SHP77 (cell line): ENCODE measurements at places on chromosomes 12 and 14.

DNA sequence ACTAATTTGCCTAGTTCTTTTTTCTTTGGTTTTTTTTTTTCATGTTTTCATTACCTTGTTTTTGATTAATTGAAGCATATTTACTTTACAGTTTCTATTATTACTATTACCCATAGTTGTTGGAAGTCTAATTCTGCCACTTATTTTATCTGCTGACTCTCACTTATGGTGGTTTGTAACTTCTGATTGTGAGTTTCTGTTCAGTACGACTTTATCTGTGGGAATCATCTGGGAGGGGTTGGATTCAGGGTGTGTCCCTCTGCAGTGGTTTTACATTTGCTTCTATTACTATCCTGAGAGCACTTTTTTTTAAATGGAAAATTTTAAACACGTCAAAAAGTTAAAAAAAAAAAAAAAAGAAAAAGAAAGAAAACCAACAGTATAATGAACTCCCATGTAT is 26.4 kb upstream of the SOS2 start:
- DNase-seq: no peak

DNA sequence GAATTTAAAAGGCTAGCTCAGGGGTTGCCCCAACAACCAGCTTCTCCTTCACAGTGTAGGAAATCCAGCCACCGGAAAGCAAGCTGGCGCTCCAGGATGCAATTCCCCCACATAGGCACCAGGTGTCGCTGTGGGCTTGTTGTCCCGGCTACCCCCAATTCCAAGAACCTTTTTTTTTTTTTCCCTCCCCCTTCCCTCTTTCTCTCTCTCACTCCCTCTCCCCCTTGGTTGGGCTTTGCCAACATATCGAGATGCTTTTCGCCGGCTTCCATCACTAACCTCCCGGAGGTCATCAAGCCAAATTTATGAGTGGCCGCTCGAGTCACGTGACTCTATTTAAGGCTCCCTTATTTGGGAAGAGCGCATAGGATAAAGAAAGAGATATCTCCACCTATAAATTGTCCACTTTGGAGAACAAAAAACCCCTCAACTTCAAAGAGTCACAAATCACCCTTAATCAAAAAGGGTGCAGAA is at the start of gene HOXC5:
TSS of gene HOXC5 (plus strand) at position 424 of the 474 bp plus-strand sequence. CDS start 73 bp downstream, outside the sequence.
- DNase-seq: peak; percentile 51

DNA sequence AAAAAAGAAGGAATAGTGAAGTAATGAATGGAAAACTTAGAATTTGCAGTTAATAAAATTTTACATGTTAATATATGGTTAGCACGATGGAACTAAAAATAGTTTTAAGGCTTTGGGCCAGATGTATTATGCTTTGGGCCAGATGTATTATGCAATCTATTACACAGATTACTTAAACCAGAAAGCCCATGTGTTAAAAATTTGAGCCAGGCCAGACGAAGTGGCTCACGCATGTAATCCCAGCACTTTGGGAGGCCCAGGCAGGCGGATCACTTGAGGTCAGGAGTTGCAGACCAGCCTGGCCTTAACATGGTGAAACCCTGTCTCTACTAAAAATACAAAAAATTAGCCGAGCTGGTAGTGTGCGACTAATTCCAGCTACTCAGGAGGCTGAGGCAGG is 17.2 kb downstream of the IFT81 start:
- no peak for DNase-seq

DNA sequence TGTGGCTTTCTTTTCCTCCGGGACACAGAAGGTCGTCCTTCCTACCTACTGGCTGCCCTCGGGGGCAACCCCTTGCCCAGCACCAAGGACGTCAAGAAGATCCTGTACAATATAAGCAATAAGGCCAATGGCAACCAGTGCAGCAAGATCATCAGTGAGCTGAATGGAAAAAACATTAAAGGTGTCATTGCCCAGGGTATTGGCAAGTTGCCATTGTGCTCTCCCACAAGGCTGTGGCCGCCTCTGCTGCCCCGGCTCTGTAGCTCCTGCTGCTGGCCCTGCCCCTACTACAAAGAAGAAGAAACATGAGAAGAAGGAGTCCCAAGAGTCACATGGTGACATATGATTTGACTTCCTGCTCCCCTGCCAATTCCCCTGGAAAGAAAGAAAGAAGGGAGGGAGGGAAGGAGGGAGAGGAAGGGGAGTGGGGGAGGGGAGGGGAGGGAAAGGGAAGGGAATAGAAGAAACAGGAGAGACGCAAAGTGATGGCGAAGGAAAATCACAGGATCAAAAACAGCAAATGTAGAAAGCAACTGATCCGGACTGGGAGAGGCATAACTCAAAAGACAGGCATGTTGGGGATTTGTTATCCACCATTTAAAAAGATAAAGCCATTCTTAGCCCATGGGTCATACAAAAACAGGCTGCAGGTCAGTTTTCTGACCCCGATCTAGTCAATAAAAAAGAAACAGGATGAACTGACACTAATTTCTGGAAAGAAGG is 61.3 kb upstream of the RESF1 start:
- peak; percentile 22 for DNase-seq

DNA sequence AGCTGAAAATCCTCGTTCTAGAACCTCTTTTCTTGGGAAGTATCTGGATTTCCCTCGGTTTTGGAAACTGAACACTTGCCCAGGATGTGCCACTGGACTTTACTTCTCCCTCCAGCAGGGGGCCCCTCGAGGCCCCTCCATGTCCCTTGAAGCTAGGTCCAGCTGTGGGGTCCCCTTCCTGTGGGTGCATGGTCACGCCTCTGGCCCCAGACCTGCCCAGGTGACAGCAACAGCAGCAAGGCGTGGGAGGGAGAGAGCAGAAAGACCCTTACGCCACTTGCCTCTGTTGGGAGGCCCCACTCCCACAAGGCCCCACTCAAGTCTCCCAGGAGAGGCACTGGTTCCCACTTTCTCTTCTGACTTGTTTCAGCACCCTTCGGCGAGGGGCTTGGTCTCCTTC is 3.1 kb downstream of the SLC25A29 start:
- DNase-seq: peak; percentile 14

- no peak for DNase-seq
These were observed 162.5 kb upstream of the PDE3A start for GRCh38 chr12:20205854-20206253.

DNA sequence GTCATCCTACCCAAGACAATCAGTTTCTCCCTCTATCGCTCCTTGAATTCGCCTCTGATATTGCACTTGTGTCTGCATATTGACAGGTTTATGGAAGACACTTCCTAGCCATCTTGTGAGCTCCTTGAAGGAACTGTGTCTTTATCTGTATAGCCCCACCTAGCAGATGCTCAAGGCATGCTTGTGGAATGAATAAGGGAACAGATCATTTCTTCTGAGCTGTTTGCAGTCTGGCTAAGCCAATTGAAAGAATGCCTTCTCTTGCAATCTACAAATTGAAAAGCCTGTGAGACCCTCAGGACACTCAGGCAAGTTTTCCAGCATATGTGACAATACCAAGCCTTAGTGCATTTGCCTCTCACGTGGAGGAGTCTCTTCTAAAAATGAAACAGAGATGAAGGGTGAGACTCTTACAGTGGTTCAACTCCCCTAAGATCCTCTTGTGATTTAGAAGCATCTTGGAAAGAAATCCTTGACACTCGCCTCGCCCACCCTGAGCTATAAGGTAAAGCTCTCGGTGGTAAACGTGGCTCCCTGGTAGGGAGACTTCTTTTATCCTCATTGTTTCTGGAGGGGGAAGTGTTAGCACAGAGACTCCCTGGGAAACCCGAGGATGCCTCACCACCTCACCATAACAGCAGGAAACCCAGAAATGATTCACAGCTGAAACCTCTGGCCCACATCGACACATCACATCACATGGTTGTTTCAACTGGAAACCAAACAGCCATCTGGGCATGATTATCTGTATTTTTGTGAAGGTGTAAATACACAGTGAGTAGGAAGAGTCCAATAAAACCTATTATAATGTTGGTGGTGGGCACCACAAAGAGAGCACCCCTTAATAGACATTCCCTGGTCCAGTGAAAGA is 112.3 kb upstream of the BCL2L14 start:
- DNase-seq: no peak

DNA sequence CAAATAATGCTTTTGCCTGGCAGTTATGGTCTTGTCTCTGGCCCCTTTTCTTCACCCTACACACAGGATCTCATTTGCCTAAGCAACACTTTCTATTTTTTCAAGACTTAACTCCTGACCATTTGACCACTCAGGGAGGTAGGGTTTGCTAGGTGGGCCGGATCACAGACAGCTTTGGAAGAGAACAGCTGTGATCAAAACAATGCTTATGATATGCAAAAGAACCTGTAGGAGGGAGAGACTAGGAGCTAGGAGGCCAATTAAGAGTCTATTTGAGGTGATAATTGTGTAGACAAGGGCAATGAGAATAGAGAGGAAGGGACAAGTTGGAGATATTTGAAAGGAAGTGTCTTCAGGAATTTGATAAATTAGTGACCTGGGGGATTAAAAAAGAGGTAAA is 12.3 kb upstream of the DACT1 start:
- no peak for DNase-seq
